Stimulated activated CD4-positive, alpha-beta T cell treated with anti-CD3 and anti-CD28 coated beads, Interleukin-15, amount 100 ng/mL, for 48 hours (primary cell): ENCODE measurements at places on chromosomes 1 and 21.

DNA sequence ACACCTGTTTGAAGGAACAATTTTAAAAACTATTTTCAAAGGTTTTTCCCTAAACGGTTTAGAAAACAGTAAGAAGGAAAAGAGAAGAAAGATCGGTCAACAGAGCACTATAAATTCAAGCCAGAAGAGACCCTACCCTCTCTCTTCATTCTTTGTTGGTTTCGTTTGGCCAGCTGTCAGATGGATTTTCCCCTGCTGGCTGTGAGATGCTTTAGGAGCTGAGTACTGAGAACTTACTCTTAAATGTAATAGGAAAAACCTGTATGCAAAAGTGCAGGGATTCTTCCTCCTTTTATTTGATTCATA is 1.3 kb upstream of the TXNIP start:
- DNase-seq, result no peak

GRCh38 chr1:12384836-12385456 is 155.1 kb downstream of the VPS13D start:
- DNase-seq, result no peak

- DNase-seq, result peak; percentile 8
Observed at GRCh38 chr1:180155182-180155682, 563 bp downstream of the QSOX1 start.

DNA sequence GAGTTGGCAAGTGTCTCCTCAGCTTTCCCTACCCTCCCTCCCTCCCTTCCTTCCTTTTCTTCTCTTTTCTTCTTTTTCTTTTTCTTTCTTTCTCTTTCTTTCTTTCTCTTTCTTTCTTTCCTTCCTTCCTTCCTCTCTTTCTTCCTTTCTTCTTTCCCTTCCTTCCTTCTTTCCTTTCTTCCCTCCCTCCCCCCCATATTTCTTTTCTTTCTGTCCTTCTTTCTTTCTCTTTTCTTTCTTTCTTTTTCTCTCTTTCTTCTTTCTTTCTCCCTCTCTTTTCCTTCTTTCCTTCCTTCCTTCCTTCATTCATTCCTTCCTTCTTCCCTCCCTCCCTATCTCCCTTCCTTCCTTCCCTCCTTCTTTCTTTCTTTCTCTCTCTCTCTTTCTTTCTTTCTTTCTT is 18.6 kb upstream of the TTC22 start:
- no peak for DNase-seq

- DNase-seq, result peak; percentile 29
Observed at GRCh38 chr1:171794085-171794484, 12.6 kb downstream of the METTL13 start.

DNA sequence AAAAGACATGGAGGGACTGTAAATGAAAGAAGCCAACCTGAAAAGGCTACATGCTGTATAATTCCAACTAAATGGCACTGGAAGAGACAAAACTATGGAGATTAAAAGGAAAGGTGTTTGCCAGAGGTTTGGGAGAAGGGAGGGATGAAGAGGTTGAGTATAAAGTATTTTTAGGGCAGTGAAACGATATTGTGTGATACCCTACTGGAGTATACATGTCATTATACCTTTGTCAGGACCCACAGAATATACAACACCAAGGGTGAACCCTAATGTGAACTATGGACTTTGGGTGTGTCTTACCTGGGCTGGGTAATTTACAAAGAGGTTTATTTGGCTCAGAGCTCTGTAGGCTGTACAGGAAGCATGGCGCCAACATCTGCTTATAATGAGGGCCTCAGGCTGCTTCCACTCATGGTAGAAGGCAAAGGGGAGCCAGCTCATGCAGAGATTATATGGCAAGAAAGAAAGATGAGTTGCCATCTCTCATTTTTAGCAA is 73.4 kb downstream of the CD2 start:
- DNase-seq, result no peak

- no peak for DNase-seq
Observed at GRCh38 chr1:9770298-9770697, 53.5 kb downstream of the CLSTN1 start.

DNA sequence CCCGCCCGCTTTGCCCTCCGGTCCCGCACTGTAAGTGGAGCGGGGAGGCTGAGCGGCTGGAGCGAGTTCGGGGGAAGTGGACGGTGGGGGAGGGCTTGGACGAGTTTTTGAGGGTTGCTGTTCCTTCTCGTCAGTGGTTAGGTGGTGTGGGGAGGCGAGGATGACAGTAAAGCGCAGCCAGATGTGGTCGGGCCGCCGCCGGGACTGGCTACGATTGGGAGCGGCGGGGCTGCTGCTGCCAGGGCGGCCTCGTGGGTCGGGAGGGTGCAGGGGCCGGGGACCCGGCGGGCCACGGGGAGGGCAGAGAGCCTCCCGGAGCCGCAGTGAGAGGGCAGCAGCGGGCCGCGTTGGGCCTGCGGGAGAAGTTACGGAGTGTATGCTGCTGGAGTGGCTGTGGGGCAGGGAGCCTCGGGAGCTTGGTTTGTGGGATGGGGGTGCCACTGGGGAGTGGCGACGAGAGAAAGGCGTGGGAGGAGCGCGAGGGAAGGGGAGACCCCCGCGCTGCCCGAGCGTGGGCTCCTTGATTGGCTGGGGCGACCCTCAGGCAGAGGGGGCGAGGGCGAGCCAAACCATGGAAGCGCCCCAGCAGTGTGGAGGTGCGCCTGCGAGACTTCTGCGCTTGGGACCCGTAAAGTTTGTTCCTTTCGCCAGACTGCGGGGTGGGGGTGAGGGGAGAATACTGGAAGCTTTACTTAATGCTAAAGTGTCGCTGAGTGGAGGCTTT is 2.1 kb downstream of the ADGRL2 start:
- no peak for DNase-seq

- no peak for DNase-seq
Observed at GRCh38 chr21:40681164-40681859, 165.6 kb downstream of the DSCAM start.

DNA sequence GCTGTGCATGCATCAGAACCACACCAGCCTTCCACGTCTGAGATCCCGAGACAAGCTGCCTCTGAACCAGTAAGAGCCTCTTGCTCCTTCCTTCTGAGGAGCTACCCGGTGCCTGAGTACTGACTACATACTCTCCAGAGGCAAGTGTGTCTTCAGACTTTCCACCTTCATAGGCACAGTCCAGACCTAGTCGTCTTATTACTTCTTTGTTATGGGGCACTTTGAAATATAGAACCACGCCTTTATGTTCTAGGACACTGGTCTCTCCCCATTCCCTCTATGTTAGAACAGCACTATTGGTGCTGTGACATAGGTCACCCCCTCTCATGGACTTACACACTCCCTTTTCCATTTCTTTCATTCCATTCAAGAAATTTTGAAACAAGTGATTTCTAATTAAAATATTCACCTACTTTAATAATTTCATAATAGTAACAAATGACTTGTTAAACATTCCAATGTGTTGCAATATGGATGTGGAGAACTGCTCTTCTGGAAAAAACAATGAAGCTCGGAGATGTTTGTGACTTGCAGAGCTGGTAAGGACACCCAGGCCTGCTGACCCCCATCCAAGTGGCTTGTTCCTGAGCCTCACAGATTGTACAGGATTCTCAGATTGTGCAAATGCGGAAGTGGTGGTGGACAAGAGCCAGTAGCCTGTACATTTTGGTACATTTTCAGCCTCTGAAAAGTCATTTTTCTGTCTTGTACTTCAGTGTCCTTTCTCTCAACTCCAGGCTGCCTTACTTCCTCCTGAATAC is 76.1 kb upstream of the SIPA1L2 start:
- DNase-seq, result no peak

GRCh38 chr1:153946622-153947241 is at the start of gene DENND4B:
Gene DENND4B, minus strand, starts transcription at chr1:153946718. Its CDS starts 2,344 bp downstream, at chr1:153944374.
- DNase-seq, result peak; percentile 58

- DNase-seq, result no peak
Observed at GRCh38 chr1:228900886-228901392, 165.7 kb downstream of the RHOU start.

DNA sequence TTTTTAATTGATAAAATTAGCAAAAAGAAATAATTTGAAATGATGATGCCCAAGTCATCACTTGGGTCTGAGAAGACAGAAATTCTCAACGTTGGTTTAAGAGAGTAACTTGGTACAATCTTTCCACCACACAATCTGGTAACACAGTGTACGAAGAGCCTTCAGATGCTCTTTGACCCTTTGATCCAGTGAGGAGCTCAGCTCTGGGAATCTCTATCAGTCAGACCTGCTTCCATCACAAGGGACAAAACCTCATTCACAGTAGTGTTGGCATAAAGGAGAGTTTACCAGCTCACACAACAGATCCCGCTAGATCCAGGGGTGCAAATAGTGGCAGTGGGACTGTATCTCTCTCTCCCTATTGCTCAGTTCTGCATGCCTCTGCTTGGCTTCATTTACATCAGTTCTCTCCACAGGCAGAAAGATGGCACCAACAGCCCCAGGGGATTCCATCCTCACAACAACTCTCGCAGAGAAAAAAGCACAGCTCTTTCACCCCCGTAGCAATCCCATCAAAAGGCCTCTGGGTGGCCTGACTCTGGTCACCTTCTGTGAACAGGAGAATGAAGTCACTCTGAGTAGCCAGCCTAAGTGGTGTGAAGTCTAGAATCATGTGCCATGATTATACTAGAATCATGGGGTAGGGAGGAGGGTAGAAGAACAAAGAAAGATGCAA is 119.7 kb downstream of the ZNF281 start:
- DNase-seq, result no peak

GRCh38 chr1:161166669-161167548 is 683 bp downstream of the PPOX start:
- no peak for DNase-seq

- DNase-seq, result no peak
Observed at GRCh38 chr1:209158851-209159250, 424.7 kb upstream of the CAMK1G start.

- DNase-seq, result no peak
Observed at GRCh38 chr21:35995522-35996088, 64.7 kb downstream of the SETD4 start.

- DNase-seq, result no peak
Observed at GRCh38 chr1:236419502-236419901, 25.4 kb downstream of the EDARADD start.

GRCh38 chr1:234520908-234521817 is 42.2 kb upstream of the TARBP1 start:
- DNase-seq, result no peak

DNA sequence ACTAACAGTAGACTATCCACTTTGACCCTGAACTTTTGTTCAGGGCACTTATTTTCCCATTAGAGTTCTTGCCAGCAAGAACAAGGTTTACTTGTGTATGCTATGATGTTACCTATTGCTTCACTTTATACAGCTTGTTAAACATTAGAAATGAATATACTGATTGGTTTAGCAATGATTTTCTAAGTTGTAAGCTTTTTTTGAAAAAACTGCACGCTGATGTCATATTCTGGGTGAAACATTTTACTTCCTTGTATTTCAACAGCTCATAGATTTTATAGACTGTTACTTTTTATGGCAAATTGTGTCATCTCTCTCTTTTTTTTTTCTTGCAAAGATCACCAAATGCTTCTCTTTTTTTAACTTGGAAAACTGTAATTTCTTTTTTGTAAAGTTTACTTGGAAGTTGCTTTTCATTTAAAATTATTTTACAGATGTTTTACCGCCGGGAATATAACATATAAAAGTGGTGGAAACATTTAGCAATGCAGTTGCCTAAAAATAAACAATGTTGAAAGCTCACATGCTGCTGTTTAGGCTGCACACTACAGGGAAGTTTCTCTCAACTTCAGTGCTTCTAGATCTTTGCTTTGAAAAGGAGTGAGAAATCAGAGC is 215.3 kb upstream of the NFIA start:
- DNase-seq, result no peak

GRCh38 chr1:101268893-101269292 is 32.1 kb downstream of the S1PR1 start:
- no peak for DNase-seq

DNA sequence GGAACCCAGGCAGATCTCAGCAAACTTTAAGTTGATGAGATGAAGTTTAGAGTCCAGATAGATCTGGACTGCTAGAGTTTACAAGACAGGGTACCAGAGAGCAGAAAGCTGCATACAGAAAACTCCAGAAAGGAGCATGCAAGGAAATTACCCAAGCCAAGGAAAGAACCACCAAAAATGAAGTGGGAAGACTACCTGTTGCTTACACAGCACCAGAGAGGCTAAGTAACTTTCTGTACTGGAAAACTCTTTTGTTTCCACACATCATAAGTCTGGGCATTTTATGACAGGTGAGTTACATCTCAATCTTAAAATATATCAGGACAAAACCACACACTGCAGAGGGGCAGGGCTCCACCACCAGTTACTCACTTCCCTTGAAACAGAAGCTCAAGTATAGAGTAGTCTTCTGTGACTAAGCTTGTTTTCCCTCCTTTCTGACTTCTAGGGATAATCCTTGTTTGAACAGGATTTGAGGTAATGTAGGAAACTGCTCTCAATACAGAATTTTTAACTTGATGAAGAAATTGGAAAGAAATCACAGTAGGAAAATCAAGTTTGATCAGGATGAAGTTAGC is 17.4 kb upstream of the GJA9 start:
- DNase-seq, result no peak

DNA sequence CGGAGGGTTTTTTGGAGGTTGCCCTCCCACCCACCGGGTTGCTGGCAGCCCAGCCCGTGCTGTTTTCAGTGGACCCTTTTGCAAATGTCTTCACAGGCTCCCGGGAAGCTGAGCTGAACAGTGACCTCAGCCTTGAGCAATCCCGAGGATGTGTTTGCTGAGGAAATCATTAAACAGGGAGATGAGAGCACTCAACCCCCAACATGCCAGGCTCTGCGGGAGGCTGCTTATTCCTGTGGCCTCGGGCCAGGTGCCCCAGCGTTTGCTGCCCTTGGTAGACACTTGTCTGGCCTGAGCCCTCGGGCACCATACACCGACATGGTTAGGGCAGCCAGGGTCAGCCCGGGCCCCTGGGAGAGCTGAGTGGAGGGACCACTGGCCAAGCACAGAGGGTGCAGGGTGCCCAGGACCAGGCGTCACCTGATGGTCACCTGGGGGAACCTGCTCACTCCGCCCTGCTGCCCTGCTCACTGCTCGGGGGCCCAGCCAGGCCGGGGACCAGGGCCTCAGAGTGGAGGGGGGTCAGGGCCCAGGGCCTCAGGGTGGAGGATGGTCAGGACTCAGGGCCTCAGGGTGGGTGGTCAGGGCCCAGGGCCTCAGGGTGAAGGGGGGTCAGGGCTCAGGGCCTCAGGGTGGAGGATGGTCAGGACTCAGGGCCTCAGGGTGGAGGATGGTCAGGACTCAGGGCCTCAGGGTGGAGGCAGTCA is 42.5 kb upstream of the POFUT2 start:
- DNase-seq, result no peak

- DNase-seq, result no peak
Observed at GRCh38 chr1:15370781-15371520, 38.7 kb upstream of the EFHD2 start.

DNA sequence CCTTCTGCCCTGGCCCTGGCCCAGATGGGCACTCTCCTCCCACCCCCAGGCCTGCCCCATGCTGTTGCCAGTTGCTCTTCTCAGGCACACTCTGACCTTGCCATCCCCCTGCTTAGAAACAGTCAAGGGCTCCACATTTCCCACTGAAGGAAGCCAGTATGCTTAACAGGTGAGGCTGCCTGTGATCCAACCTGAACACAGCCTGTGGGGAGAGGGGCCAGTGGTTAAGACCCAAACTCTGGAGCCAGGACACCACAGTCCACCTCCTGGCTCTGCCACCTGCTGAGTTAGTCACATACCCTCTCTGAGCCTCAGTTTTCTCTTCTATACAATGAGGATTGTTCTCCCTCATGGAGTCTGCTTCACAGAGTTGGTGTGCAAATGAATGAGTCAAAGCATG is 526.9 kb downstream of the MATN1 start:
- no peak for DNase-seq

- no peak for DNase-seq
Observed at GRCh38 chr1:31617218-31617915, at the start of gene HCRTR1. Gene HCRTR1, plus strand, starts transcription at chr1:31617689. Its CDS starts 1,504 bp downstream, at chr1:31619193.

GRCh38 chr21:33496345-33496744 is 4.8 kb upstream of the DNAJC28 start:
- DNase-seq, result no peak
